ENCODE measurements at places on chromosomes 7 and 10.
A peak's percentile ranks its signal among the peaks of the same experiment; 100 is the strongest.

DNA sequence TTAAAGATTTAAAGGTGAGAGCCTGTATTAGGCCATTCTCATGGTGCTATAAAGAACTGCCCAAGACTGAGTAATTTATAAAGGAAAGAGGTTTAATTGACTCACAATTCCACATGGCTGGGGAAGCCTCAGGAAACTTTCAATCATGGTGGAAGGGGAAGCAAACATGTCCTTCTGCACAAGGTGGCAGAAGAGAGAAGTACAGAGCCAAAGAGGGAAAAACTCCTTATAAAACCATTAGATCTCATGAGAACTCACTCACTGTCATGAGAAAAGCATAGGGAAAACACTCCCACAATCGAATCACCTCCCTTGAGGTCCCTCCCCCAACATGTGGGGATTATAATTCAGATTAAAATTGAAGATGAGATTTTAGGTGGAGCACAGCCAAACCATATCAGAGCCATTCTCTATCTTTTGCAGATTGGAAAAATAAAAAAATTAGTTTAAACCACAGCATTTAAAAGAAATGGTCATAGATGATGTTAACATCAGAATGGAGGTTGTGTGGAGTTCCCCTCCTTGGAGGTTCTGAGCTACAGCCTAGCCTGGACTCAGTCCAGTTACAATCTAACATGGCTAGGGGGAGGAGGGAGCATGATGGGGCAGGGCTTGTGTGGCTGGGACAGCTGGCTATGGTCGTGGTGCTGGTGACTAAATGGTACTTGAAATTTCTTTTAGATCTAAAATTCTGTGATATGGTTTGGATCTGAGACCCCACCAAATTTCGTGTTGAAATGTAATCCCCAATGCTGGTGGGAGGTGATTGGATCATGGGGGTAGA is 33.1 kb downstream of the GSTO2 start:
- no peak for DNase-seq

GRCh38 chr10:119416855-119417254 is 125.7 kb downstream of the RGS10 start:
- peak; percentile 51 for DNase-seq

DNA sequence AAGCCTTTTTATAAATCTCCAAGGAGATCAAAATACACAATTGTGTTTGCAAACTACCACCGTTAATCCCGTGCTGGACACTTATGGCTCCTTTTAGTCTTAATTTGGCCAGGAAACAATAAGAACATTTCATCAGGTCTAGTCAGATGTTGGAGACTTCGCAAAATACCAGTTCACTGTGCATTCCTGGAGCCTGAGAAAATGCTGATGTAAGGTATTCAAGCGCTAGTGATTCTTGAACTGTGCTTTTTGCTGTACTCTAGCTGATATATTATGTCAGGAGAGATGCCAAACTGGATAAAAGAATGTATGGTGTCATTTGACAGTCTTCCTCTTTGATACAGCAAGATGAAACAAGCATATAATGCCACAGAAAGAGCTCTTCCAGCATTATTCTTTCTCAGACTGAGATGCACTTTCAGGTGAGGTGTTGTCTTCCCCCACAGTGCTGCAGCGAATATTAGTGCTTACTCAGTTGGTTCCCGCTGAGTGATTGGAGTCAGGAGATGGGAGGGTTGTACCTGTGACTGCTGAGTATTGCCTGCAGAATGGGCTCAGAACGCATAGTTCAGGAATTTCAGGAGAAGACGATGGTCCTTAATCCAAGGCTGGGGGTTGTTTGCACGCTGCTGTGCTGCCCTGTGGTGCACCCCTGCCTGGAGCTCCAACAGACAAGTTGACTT is 59.2 kb downstream of the OGDH start:
- peak; percentile 55 for DNase-seq

DNA sequence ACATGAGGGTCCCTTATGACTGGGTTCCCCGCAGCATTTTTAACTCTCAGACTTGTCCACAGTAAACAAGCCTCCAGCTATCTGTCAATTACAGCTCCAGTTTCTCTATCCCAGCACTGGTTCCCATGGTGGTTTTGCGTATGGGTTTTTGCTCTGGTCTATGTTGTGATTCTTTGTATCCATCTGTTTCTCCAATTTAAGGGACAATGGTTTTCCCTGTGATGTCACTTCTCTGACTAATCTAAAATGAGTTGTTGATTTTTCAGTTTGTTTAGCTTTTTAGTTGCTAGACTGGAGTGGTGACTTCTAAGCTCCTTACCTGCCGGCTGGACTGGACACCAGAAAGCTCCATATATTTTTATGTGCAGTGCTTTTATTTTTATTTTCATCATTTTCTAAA is 303.7 kb downstream of the INHBA start:
- peak; percentile 55 for DNase-seq

- no peak for DNase-seq
Measured at GRCh38 chr7:117560030-117560429, 80.2 kb downstream of the CFTR start.

- no peak for DNase-seq
Measured at GRCh38 chr7:70707823-70708243, 424.1 kb upstream of the GALNT17 start.

GRCh38 chr10:79981450-79982361 is 32.8 kb upstream of the SFTPD start:
- peak; percentile 53 for DNase-seq

- peak; percentile 100 for DNase-seq
Measured at GRCh38 chr10:95266674-95267095, 24.1 kb downstream of the PDLIM1 start.

DNA sequence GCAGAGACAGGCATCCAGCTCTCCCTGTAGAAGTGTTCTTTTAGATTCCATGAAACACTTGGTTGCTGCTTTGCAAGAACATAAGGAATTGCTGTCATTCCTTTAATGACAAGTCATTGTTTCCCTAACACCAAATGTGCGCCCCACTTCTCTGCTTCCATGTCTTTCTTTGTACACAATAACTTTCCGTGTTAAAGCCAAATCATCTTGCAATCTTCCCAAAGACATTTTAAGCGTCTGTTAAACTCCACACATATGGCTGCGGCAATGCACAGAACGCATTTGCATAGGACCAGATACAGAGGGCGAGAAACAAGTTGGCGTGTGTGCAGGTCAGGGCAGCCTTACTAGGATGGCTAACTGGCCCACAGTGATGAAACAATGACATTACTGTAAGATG is 399.3 kb upstream of the PRKCQ start:
- no peak for DNase-seq
